ENCODE measurements at places on chromosomes 7 and 10. TPM values are rescaled to one million over a fixed set of nuclear protein-coding genes. Genes with fewer than 3 reads are reported as not detected.

The MLXIPL gene
- 1.4 TPM for total RNA-seq

The SEMA3E gene
- 2.0 TPM for total RNA-seq

The GIMAP8 gene
- not detected for total RNA-seq

The ADCY1 gene
- 2.6 TPM for total RNA-seq

The PPP1R9A gene
- 4.4 TPM for total RNA-seq

All from A549 treated with dexamethasone at 1 μM for 4 hours (cell line).